ENCODE measurements at places on chromosomes 3 and 15. TPM values are rescaled to one million over a fixed set of nuclear protein-coding genes. Genes with fewer than 3 reads are reported as not detected.

Gene FBXW12
- 0.73 TPM for polyA plus RNA-seq

DNA sequence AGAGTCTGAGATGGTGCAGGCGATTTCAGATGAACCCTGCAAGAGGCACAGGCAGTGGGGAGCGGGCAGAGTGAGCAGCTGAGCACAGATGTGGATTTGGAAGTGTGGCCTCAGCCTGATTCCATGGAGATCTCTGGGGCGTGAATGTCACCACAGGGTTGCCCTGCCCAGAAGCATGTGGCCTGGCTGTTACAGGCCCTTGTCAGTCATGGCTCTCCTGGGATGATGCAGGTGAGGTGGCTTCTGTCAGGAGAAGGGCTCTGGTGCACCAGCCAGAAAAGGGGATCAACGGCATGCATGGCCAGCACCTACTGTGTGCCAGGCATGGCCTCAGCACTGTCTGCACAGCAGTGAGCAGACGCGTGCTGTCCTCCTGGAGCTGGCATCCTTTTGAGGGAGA is 11.9 kb downstream of the HDAC11 start:
- no peak for DNase-seq

Gene PRRT3
- polyA plus RNA-seq = 4.4 TPM

Gene COL6A5
- polyA plus RNA-seq = 0.07 TPM

- DNase-seq = no peak
Observed at GRCh38 chr3:194165271-194166018, 29.5 kb downstream of the HES1 start.

GRCh38 chr3:112115806-112116383 is 17.2 kb downstream of the GCSAM start:
- DNase-seq = no peak

Gene GPR62
- polyA plus RNA-seq = 0.48 TPM

GRCh38 chr3:43644443-43644842 is 22.6 kb upstream of the ANO10 start:
- no peak for DNase-seq

Gene RAB27A
- polyA plus RNA-seq = 21.0 TPM

DNA sequence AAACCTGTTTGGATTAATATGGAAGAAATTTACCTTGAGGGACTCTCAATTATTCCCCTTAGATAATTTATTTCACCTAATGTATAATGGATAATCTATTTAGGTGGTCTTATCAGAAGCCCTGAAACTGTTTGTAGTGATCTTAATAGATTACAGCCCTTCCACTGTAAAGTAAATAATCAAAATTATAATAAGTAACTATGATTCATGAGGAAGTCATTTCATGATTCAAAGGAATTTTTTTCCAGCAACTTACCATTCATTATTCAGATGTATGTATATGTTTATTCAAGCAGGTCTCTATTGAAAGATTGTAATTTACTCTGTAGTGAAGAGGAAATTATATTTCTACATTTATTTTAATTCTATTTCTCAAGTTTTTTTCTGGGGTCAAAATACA is 250.6 kb upstream of the ROBO1 start:
- no peak for DNase-seq

Gene MCF2L2
- polyA plus RNA-seq = 1.7 TPM

Gene FEZF2
- not detected for polyA plus RNA-seq

Gene CPNE9
- polyA plus RNA-seq = not detected

GRCh38 chr3:41259449-41260062 is 60.3 kb downstream of the CTNNB1 start:
- DNase-seq = no peak

DNA sequence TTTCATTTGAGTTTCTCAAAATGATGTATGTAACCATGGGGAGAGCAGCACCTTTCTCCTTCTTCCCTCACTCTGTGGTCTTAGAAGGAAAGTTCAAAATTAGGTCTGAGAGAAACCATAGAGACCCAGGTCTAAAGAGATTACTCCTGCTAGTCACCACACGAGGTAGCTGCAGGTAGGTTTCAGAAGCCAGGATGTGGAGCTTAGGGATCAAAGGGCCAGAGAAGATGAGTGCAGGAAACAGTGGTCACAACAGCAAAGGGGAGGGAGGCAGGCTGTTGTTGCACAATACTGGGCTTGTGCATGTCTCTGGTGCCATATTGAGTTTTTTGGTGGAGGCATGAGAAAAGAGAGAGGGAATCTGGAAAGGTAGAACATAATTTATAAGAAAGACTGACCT is 583.6 kb downstream of the AGBL1 start:
- no peak for DNase-seq

DNA sequence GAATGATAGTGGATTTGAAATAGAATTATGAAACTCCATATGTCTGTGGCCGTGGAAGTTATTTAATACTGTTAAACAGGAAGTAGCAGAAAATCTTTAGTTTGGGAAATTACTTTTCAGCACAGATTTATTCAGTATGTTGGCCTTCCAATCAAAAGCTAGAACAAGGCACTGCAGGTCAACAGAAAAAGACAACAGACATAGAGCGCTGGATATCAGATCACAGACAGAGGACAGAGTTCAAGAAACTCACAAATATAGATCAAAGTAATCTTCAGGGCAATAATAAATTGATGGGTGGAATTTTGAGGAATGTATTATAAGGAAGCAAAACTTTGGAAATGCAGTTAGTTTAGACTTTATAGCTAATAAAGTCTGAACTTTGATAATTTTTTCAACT is 159.5 kb upstream of the TMCO5A start:
- DNase-seq = no peak

Gene THRB
- 31.4 TPM for polyA plus RNA-seq

Gene GNB4
- polyA plus RNA-seq = 29.2 TPM

GRCh38 chr3:37218206-37218605 is 43.8 kb upstream of the LRRFIP2 start:
- no peak for DNase-seq

Gene ZNF660
- 15.9 TPM for polyA plus RNA-seq

DNA sequence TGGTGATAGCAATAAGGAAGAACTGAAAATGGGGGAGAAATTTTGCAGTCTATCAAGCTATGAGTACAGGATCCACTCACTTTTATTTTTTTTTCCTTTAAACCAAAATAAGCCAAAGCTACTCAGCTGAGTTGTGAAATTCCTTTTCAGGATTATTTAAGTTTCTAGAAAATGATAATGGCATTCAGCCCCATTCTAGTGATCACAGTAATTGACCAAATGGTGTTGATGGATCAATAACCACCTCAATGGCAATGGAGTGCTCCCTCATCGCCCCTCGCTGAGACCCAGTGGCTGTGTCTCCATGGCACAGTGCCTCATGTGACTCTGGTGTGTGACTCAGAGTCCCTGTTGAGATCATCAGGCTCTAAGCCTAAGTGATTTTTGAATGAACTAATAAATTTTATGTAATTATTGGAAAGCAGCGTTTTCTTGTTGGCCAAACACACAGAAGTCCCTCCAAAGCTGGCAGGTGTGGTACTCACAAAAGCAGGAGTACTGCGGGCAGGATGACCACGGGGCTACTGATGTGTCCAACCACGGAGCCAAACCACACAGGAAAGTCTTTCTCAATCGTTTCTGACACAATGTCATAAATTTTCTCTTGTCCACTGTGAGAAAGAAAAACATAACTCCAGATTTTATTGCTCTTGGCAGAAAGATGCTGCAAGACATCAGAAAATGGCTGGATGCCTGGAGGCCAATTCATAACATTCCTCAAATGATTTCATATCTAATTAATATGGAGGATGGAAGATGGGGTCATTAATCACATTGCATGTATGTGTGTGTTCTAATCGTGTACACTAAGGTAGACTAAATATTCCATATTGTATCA is 14.4 kb upstream of the STARD5 start:
- DNase-seq = peak; percentile 13

Gene OR5K2
- polyA plus RNA-seq = 1.2 TPM

DNA sequence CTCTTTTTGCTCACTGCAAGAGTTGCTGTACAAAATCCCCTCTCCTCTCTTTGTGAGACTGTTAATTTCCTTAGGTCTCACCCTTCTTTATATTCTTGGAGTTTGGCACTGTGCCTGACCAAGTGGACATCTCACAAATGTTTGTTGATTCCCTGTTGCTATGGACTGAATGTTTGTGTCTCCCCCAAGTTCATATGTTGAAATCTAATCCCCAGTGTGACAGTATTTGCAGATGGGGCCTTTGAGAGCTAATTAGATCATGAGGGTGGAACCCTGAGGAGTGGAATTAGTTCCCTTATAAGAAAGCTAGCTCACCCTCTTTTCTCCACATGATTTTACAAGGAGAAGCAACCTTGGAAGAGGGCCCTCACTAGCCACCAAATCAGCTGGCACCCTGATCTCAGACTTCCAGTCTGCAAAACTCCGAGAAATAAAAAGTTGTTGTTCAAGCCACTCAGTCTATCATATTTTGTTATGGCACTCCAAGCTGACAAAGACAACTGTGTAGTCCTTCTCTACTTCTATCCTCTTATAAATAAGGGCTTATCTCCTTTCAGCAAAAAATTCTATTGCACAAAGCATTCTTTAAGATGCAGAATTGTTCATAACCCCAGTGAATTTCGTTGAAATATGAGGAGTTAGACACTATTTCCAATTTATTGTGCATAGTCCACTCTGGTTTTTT is 65.5 kb upstream of the NPHP3 start:
- peak; percentile 12 for DNase-seq

DNA sequence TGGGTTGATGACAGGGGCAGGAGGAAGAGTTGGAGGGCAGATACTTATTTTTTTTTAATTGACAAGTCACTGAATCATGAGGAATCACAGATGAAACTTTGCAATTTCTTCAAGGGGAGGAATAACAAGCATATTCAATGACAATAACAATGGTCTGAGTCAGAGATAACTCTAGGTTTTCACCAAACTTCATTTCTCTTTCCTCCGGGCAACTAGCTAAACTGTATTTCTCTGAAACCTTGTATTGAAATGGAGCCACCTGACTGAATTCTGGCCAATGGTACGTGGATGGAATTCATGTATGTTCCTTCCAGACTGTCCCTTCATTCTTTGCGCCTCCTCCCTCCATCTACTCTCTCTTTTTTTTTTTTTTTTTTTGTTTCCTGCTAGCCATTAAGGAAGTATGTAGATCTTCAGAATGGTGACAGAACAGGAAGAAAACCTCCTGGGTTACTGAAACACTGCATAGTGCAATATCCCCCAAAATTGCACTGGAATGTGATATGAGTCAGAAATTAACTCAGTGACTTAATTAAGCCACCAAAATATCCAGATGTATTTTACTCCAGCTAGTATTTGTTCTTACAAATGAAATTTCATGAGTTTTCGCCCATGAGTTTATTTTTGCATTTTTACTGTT is 495.4 kb downstream of the OTOL1 start:
- no peak for DNase-seq

Gene UBR1
- 29.4 TPM for polyA plus RNA-seq

GRCh38 chr3:163939926-163940325 is 1138.4 kb downstream of the SI start:
- DNase-seq = no peak

Gene CA12
- 151 TPM for polyA plus RNA-seq

Gene IL5RA
- polyA plus RNA-seq = 0.73 TPM

Gene GNAT1
- not detected for polyA plus RNA-seq

GRCh38 chr3:14550651-14551611 is 10.8 kb upstream of the GRIP2 start:
- DNase-seq = no peak

Gene SEMA3G
- polyA plus RNA-seq = 19.1 TPM

- DNase-seq = no peak
Observed at GRCh38 chr3:9008550-9009255, 45.4 kb upstream of the RAD18 start.

Gene DAPK2
- polyA plus RNA-seq = 8.1 TPM

Gene FAN1
- polyA plus RNA-seq = 41.9 TPM

GRCh38 chr15:61724251-61724939 is 335.9 kb downstream of the VPS13C start:
- DNase-seq = no peak

GRCh38 chr3:33044676-33045075 is 52.3 kb downstream of the GLB1 start:
- DNase-seq = no peak

Gene CP
- 0.70 TPM for polyA plus RNA-seq

Gene STRA6
- 41.7 TPM for polyA plus RNA-seq

Gene DNAH1
- 14.8 TPM for polyA plus RNA-seq

Gene SLC30A4
- polyA plus RNA-seq = 11.3 TPM

- DNase-seq = no peak
Observed at GRCh38 chr3:159818399-159818798, 170.2 kb upstream of the IL12A start.

DNA sequence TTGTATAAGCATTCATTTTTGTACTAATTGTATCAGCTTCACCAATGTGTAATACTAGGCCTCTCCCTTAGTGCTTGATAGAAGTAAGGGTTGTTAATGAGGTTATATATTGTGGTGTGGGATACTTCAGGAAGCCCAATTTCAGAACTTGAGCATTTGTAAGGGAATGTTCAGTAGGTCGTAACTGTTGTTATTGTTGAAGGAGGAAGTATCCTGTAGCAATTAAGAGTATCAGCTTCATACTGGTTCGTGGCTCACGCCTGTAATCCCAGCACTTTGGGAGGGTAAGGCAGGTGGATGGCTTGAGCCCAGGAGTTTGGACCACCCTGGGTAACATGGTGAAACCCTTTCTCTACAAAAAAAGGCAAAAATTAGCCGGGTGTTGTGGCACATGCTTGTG is 30.6 kb downstream of the IQGAP1 start:
- DNase-seq = no peak
